ENCODE measurements at places on chromosomes 7 and 10. TPM values are rescaled to one million over a fixed set of nuclear protein-coding genes. Genes with fewer than 3 reads are reported as not detected.

DNA sequence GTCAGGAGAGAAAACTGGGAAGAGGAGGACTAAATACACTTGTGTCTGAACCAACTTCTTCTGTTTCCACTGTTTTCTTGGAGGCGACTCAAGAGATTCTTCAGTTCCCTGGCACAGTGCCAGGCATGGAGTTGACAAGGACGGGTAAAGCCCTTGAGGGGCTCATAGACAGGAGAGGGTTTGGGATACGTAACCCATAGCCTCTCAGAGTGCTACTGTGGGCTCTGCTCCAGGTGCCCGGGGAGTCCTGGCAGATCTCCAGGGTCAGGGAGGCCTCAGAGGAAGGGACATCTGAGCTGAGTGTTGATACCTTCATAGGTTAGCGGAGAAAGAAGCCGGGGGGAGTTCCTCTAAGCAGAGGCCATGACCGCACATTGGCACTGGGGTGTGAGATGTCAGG is 42.0 kb downstream of the GALNT17 start:
- no peak for DNase-seq
- H3K4me1 ChIP-seq: no peaks in the 10 kb centered on the region
- no peaks in the 10 kb centered on the region for H3K27me3 ChIP-seq
- no peaks in the 10 kb centered on the region for H3K36me3 ChIP-seq
- no peak overlapping the region for H3K4me3 ChIP-seq

GRCh38 chr10:118017071-118017740 is 29.5 kb downstream of the RAB11FIP2 start:
- H3K4me3 ChIP-seq: no peak overlapping the region
- no peaks in the 10 kb centered on the region for H3K36me3 ChIP-seq
- H3K27me3 ChIP-seq: no peaks in the 10 kb centered on the region
- no peak overlapping the region for H3K27ac ChIP-seq

ADCY1 gene
- total RNA-seq: 1.5 TPM

GRCh38 chr10:69953851-69954250 is 98.8 kb upstream of the MACROH2A2 start:
- no peaks in the 10 kb centered on the region for H3K4me1 ChIP-seq
- no peak overlapping the region for H3K27ac ChIP-seq
- H3K36me3 ChIP-seq: no peaks in the 10 kb centered on the region
- no peak overlapping the region for H3K4me3 ChIP-seq
- H3K27me3 ChIP-seq: peaks cover 4% of the 10 kb centered on the region

CYP3A4 gene
- total RNA-seq: not detected

DNA sequence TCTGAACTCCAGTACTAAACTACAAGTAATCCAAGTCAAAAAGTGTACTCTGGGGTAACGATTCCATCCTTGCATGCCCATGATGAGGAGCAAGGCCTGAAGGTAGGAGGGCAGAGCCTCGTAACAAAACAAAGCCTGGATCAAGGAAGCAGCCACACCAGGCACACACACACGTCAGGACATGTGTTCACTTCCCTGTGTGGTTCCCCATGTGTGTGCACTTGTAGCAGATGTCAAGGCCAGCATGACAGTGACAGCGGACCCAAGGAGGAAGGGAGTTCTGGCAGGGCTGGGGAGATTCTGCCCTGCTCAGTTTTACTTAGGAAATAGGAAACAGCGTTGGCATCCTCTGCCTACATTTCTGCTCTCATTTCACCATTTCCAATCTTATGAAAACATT is 92.8 kb downstream of the ALOX5 start:
- no peak for DNase-seq
- no peak overlapping the region for H3K4me3 ChIP-seq
- H3K4me1 ChIP-seq: peaks cover 46% of the 10 kb centered on the region
- H3K27me3 ChIP-seq: no peaks in the 10 kb centered on the region
- H3K36me3 ChIP-seq: peaks cover 3% of the 10 kb centered on the region
